Activated CD4-positive, alpha-beta memory T cell treated with anti-CD3 and anti-CD28 coated beads for 36 hours (primary cell): ENCODE measurements at places on chromosomes 13 and 19. TPM values are rescaled to one million over a fixed set of nuclear protein-coding genes. Genes with fewer than 3 reads are reported as not detected.

Gene IGSF23
- not detected for total RNA-seq

Gene ARL11
- 0.33 TPM for total RNA-seq

DNA sequence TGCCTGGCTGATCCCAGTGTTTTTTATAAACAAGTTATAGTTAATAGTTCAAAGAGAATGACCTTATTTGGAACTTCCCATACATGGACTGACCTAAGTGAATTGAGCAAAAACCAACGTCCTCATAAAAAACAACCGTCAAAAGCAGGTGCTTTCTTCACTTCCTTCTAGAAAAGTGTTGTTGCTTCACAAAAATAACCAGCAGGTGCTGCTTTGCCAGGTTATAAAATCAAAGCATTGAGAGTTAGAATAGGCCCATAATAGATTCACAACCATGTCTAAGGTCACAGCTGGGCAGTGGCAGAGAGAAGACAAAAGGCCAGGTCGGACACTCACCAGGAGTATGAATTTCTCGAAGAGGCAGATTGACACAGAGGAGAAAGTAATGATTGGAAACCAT is 9.5 kb downstream of the RUBCNL start:
- no peaks in the 10 kb centered on the region for H3K4me1 ChIP-seq
- H3K36me3 ChIP-seq, result no peaks in the 10 kb centered on the region
- DNase-seq, result no peak
- no peak overlapping the region for H3K27ac ChIP-seq
- H3K4me3 ChIP-seq, result no peak overlapping the region

Gene PABPC3
- 1.3 TPM for total RNA-seq

DNA sequence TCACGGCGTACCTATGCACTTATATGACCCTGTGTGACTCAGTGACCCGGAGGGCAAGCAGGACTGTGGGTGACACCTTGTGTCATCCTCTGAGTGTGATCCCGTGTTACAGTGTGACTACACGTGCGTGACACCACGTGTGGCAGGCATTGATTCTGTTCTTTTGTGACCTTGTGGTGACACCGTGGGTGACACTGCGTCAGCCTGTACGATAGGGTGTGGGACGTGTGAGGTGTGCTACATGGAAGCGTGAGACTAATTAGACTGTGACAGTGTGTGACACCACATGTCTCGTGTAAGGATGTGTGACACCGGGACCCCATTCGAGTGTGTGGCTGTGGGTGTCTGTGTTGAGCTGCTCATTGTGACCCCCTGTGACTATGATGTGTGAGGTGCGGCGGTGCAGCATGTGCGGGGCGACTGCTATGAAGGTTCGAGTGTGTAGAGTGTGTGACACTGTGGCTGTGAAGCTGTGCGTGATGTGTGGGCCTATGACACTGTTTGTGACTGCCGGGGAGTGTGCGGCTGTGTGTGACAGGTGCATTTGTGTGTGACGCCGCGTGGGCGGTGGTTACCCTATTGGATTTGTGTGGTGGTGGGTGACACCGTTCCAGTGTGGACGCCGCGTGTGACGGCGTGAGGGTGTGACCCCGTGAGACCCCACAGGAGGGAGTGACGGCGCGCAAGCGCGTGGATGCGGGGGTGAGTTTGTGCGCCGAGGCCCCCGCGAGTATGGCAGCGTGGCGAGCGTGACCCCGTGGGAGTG is 399 bp upstream of the SPTBN4 start:
- peaks cover 31% of the 10 kb centered on the region for H3K4me1 ChIP-seq
- peak overlapping the region; percentile 76 for H3K4me3 ChIP-seq
- peak; percentile 90 for DNase-seq
- peaks cover 5% of the 10 kb centered on the region for H3K36me3 ChIP-seq

- no peak overlapping the region for H3K4me3 ChIP-seq
- no peak overlapping the region for H3K27ac ChIP-seq
- no peak for DNase-seq
Measured at GRCh38 chr13:28991764-28992163, 171.6 kb downstream of the MTUS2 start.
